AG04449 (cell line): ENCODE measurements at places on chromosomes 16 and 17.

DNA sequence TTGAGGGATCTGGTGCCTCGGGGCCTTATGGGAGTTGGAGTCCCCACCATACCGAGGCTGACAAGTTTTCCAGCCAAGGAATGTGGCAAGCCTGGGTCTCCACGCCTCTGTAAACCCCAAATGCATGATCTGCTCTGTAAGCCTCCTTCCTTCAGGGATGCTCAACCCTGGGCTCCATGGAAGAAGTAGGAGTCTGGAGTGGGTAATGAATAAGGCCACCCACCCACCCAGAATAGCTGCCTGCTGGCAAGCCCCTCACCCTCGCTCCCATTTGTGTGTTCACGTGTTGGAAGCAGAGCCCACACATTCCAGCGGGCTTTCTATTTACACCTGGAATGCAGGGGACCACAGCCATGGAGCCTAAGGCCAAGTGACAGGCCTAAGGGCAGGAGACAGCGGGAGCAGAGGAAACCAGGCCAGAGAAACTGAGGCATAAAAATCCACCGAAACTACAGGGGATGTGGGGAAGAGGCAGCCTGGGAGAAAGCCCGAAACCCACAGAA is 4.4 kb downstream of the DLG4 start:
- DNase-seq = no peak

- DNase-seq = no peak
Measured at GRCh38 chr17:50316016-50316587, 29.8 kb upstream of the XYLT2 start.

DNA sequence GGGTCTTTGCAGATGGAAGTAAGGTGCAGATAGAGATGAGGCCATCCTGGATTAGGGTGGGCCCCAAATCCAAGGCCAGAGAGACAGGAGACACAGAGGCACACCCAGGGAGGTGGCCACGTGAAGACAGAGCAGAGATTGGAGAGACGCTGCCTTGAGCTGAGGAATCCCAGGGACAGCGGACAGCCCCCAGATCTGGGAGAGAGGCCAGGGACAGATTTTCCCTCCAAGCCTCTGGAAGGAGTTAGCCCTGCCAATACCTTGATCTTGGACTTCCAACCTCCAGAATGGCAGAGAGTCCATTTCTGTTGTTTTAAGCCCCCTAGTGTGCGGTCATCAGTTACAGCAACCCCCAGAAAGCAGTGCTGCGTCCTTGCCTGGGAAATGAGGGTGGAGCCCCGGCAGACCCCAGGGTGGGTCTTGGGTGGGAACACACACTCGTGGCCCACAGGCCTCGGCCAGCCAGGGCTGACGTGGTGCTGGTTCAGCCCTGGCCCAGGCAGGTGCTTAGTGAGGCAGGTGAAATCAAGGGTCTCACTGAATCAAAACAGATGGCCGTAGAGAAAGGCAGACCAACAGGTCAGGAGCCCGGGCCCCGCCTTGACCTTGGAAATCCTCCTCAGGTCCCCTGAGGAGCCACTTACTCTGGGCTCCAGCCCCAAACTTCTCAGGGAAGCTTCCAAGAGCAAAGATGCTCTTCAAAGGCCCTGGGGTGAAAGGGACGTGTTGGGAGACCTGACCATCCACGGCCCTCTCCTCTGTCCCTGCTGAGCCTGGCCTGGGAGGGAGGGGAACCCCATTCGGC is 169.3 kb downstream of the RBFOX3 start:
- DNase-seq = no peak

- no peak for DNase-seq
Measured at GRCh38 chr16:4376893-4377572, 5.4 kb downstream of the VASN start.

DNA sequence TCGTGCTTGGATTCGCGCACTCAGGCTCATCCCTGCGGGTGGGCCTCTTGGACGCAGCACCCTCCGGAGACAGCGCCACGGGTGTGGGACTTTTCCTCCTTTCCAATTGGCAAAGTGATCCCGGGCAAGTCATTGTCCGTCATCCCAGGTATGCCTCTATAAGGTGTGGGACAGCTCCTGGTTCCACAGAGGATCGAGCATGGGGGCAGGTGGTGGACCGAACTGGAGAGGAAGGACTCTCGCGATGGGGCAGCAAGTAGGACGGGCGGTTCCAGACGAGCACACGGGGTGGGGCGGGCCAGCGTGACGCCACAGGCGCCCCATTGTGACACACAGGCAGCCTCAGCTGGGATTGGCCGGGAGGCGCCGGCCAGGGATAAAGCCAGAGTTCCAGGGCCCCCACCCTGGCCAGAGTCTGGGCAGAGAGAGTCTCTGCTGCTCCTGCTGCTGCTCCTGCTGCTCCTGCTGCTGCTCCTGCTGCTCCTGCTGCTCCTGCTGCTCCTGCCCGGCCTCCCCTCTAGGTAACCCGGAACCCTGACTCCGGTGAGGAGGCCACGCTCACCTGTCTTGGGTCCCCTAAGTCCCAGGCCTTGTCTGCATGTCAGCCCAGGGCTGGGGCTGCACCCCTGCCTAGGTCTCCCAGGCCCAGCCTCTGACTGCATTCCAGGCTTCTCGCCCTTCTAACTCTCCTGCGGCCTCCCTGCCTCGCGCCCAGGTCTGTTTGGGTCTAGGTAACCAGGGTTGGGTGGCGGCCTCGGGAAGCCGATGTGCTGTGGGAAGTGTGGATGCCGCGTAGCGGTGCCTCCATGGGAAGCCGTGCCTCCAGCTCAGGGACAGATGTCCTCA is 38.5 kb upstream of the SLC47A1 start:
- no peak for DNase-seq

DNA sequence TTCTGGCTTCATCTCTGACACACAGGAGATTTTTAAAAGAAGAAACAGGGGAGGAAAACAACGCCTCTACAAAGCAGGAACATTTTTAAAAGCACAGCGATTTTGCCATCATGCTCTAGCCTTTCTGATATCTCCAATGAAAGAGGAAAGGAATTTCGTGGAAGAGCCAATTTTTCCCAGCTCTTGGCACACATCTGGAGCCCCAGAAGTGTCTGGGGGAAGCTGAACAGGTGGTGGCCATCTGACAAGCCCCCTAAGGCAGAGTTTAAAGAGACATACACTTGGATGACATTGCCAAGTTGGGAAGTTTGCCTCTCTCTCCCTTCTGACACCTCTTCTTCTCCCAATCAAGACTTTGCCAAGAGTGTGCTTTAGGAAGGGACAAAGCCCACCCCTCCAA is 82.1 kb downstream of the CCT6B start:
- DNase-seq = no peak

DNA sequence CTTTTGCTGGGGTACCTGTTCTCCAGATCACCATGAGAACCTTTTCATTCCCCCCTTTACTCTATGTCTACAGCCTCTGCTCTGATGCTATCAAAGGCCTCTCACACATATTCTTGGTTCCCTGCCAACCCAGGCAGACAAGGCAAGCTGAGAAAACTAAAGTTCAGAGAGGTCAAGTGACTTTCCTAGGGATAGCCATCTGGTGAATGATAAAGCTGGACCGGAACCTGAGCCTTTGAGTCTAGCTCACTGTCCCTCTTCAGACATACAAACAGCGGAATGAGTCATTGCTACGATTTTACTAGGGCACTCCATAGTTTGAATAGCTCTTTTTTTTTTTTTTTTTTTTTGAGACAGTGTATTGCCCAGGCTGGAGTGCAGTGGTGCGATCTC is 73.3 kb downstream of the XYLT1 start:
- DNase-seq = no peak

DNA sequence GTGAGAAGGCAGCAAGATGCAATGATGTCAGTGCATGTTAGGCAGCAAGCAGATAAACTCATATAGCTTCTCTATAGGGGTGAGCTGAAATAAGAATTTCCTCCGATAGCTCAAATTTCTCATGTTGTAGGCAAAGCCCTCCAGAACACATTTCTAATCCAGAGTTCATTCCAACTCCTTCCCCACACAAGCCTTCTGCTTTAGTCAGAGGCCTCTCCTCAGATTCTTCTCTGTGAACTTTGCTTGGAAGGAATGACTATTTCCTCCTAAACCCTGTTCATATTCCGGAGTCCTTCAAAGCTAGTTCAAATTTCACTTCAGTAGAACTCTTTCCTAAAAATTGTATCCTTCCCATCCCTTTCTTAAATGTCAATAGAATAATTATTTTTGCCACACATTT is 144.8 kb downstream of the KCNJ2 start:
- DNase-seq = no peak

DNA sequence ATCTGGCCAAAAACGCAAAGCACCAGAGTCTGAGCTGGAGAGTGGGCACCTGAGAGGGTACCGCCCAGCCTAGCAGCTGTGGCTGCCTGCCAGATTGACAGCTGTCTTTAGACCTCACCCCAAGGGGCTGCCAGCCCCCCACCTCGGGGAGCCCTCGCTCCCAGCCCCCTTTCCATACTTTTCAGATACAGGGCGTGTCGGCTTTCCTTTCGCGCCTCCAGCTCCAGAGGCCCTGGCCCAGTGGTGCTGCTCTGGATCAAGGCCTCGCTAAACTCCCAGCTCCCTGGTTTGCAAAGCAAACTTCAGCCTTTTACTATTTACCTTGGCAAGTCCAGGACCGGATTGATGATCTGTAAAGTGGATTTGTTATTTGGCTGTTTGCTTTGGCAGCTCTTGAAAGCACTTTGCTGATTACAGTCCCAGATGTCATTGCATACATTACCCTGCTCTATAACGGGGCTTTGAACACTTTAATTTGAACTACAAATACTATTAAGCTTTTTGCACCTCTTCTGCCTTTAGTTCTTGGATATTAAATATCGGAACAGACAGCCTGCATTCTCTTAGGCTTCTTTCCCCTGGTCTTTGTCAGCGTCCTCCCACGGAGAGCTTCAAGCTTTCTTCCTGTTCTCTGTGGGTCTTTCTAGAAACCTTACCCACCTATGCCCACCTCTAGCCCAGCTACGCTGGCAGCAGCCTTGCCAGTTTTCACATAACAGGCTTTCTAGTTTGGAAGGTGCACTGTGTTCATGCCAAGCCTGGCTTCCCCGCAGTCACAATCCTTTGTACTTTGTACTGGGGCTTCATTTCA is 63.6 kb upstream of the TBX2 start:
- no peak for DNase-seq

- DNase-seq = no peak
Measured at GRCh38 chr16:71217506-71217905, 13.0 kb downstream of the HYDIN start.

- no peak for DNase-seq
Measured at GRCh38 chr17:74408262-74408661, 23.6 kb upstream of the GPRC5C start.

- DNase-seq = no peak
Measured at GRCh38 chr16:29820271-29820701, at the start of gene MVP. Gene MVP, plus strand, starts transcription at chr16:29820462. Its CDS starts 10,088 bp downstream, at chr16:29830550.

DNA sequence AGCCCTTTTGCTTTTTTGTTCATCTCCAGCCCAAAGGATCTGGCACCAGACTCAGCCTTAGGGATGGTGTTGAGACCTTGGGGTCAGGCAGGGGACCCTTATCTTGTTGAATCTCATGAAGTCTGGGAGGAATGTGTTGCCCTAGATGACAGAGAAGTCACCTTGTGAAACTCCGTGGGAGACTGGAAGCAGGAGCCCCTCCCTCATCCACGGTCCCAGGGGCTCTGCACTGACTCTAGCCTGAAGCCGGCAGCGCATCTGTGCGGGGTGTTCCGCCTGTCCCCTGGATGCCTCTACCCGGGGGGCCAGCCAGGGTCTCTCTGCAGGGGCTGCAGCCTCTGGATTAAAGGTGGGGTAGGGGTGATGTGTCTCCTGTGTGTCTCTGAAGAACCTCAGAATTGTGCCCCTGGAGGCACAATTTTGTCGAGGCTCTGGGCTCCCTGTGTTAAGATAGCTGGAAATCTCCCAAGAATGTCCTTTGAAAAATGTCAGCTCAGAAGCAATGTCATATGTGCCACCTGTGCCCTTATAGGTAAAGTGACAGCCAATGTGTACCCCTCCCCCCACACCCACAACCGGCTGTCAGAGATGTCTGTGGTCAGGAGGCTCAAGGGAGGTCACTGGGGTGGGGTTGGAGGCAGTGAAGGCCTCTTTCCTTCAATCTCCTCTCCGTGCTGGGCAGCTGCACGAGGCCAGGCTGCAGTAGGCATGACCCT is 32.1 kb upstream of the CDC42EP4 start:
- DNase-seq = no peak

- DNase-seq = no peak
Measured at GRCh38 chr17:63358956-63359355, 87.2 kb downstream of the CYB561 start.

- no peak for DNase-seq
Measured at GRCh38 chr17:33142705-33143299, 150.3 kb downstream of the ASIC2 start.

DNA sequence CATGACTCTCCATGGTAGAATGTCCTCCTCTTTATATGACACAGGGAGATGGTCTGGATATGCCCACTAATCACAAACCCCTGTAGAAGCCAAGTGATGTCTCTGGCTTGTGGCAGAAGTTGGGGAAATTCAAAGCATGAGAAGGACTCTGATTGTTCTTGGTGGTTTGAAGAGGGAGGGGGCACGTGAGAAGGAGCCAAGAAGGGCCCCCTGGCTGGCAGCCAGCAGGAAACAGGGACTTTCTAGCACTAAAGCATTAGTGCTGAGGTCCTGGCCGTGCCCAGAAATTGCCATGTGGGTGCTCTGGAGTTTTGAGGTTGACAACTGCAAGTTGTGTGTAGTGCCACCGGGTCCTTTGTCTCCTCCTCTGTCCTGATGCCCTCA is 199.9 kb downstream of the LGALS9B start:
- DNase-seq = no peak

DNA sequence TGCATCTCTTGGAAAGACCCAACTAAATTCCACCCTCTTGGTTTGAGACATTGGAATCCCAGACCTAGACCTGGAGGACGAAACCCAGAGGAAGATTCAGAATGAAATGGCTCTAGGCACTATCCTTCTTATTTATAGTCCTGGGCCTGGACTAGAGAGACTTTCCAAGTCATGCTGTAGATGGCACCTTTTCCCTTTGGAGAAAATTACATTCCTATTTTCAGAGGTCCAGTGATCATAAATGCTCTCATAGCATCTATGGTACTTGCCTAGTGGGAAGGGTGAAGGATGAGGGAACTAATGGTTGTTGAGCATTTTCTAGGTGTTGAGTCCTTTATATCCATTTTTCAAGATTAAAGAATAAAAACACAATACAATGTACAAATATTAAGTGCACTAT is 37.1 kb downstream of the SPACA3 start:
- DNase-seq = no peak

- DNase-seq = no peak
Measured at GRCh38 chr16:73287859-73288405, 240.0 kb upstream of the ZFHX3 start.
